ENCODE measurements at places on chromosomes 16 and 17.

DNA sequence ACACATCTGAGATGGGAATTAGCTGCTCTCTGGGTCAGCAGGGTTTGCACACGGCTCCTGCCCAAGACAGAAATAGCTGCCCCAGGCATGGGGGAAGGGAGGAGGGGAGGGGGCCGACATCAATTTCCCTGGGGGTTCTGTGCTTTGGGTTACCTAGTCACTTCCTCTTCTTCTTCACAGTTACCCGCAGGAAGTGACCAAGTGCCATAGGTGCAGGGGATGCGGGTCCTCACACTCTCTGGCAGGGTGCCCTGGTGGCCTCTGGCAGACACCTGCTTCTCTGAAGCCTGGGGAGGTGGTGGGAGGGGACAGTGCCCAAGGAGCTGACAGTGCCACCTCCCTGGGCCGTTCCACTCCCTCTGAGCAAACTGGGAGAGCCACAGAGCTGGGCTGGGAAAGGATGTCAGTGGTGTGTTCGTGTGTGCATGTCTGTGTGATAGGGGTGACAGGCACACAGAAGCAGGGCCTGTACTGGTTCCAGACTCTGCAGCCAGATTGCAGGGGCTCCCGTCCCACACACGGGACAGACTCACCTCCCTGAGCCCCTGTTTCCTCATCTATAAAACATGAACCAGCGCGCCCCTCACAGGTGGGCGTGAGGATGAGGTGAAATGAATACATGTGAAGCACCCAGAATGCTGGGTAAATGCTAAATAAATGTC, 18.2 kb downstream of the SCN4A start:
- no peak for DNase-seq

DNA sequence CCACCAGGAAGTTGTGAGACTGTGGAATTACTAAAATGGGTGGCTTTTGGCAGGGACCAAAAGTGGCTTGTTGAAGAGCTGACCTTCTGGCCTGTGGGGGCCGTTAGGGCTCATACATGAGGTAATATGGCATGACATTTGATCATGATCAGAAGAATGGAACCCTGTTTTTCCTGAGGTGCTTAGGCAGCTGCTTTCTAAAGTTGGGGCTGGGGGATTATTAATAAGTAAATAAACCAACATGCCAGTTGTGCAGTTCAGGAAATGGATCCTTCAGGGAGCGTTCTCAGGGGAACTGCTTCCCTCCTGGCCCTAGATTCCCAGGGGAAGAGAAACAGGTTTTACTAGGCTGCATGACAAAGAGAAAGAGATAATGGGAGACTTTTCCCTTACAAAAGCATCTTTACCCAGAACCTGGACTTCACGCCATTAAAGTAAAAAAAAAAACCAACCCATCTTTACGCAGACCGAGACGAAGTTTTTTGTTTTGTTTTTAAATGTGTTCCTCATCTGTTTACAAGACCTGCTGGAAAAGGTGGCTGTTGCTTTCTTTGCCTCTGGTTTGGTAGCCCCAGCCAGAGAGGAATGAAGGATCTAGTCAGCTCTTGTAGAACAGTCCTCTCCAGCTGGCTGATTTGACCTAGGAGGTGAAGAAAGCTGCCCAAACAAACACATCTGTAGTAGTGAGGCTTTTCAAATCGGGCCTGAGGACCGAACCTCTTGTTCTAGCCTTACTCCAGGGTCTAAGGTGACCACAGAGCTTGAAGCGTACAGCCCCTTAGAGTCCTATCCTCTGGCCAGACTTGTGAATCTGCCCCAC, 22.7 kb downstream of the YPEL2 start:
- DNase-seq, result no peak

DNA sequence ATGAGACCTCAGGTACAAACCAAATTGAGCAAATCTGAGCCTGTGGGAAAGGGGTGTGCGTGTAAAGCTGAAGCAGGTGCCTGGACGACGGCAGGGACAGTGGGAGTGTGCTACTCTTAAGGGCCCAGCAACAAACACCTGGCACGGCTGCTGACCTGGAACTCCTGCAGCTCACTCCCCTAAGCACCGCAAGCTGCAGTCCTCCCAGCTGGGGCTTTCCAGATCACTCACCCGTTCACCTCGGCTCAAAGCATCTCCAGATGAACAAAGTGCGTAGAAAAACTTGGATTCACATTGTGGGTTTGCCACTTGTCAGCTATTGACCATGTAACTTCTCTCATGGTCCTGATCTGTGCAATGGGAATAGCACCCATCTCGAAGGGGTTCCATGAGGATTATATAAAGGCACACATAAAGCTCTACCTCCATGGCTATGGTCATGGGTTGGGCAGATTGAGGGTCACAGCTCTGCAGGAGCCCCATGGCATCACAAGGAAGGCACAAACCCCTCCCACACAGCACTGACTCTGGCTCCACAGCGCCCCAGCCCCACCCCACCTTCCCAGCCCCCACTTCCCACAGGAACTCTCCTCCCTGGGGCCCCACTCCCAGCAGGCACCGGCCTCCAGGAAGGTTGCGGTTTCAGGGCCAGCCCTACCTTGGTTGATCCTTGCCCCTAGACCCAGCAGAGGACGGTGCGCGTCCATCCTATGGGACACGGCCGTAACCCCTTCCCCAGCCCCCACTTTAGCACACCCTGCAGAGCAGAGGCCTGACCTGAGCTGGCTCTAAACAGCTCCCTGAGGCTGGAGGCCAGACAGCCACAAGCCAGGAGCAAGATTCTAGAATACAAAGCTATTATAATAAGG, 21.9 kb downstream of the ST3GAL2 start:
- DNase-seq, result no peak

DNA sequence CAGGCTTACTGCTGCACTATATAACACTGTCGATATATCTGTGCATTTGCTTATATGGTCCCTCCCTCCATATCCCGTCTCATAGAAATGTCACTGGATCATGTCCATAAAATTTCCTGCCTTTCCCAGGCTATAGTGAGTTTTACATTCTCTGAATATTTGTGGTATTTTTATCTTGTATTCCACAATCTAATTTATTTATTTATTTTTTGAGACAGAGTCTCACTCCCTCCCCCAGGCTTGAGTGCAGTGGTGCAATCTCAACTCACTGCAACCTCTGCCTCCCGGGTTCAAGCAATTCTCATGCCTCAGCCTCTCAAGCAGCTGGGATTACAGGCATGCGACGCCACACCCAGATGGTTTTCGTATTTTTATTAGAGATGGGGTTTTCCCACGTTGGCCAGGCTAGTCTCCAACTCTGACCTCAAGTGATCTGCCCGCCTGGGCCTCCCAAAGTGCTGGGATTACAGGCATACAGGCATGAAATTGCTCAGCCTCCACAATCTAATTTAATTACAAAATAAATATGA, 12.9 kb downstream of the TRIM37 start:
- DNase-seq, result no peak

- DNase-seq, result no peak
These were observed 32.3 kb downstream of the CHD9 start for GRCh38 chr16:53087101-53087500.

- no peak for DNase-seq
These were observed 691 bp upstream of the TMEM98 start for GRCh38 chr17:32927201-32927723.

DNA sequence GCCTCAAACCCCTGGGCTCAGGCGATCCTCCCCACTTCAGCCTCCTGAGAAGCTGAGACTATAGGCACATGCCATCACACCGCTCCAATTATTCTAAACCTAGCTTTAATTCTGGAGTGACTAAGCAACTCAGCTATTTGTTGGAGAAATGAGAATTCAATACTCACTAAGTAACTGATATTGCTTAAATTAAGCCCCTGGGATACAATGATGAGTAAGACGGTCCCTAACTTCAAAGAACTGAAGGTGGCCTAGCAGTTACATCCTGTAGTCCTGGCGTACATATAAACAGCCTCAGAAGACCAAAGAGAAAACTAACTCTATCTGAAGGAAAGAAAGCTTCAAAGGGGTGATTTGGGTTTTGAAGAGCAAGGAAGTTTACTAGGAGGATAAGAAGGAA, 25.0 kb downstream of the XPO6 start:
- DNase-seq, result no peak

All from NT2/D1 (cell line).